ENCODE measurements at places on chromosomes 5 and 9.

GRCh38 chr5:3786891-3787430 lies 191.3 kb downstream of the IRX1 start:
- DNase-seq, result no peak

- no peak for DNase-seq
These were observed 45.0 kb downstream of the BARX1 start for GRCh38 chr9:93910196-93910595.

- DNase-seq, result no peak
These were observed 10.7 kb downstream of the GAPT start for GRCh38 chr5:58501778-58502417.

- no peak for DNase-seq
These were observed 561.6 kb downstream of the TAF11L14 start for GRCh38 chr5:18195910-18196309.

DNA sequence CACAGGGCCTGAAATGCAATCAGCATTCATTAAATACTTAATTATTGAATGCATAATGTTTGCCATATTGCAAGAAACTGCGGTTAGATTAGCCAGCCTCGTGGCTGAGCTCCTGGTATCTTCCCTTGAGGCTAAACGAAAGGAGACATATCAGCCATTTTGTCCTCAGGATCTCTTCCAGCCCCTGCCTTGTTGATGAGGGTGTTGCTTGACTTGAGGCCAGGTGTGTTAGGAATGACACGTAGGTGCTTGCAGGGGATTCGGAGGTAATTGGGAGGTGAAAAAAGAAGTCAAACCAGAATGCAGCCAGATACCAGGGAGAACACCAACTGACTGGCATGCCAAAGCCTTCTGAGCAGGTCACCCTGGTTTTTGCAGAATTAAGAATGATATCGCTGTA lies 12.5 kb downstream of the SH3RF2 start:
- DNase-seq, result no peak

- no peak for DNase-seq
These were observed 234.4 kb upstream of the MPDZ start for GRCh38 chr9:13513716-13514444.

DNA sequence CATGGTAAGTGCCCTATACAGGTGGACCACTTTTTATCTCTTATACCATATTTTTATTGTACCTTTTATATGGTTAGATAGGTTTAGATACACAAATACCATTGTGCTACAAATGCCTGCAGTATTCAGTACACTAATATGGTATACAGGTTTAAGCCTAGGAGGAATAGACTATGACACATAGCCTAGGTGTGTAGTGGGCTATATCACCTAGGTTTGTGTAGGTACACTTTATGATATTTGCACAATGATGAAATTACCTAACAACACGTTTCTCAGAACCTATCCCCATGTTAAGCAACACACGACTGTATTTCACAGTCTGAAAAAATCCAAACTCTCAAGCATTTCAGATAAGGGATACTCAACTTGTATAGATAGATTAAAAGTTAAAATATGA lies 9.6 kb upstream of the PHF24 start:
- DNase-seq, result no peak

GRCh38 chr9:78133751-78134150 lies 102.1 kb upstream of the CEP78 start:
- no peak for DNase-seq

DNA sequence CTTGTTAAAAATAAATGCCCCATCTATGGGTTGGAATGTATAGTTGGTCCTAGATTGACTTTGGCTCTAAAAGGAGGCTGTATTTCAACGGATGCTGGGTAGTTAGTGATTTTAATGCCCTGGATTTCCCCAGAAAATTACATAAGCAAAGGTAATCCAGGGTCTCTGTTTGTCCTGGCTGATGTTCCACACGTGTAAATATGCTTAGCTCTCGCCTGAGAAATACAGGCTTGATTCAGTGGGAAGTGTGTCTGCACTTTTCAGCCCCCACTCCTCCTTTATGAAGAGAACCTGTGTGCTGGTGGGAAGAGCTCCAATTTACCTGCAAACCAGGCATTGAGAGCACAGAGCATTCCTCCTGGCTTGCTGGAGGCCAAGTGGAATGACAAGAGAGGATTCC lies 294.6 kb upstream of the CLINT1 start:
- DNase-seq, result no peak

GRCh38 chr5:1594357-1595106 lies 70.8 kb upstream of the LPCAT1 start:
- DNase-seq, result no peak

DNA sequence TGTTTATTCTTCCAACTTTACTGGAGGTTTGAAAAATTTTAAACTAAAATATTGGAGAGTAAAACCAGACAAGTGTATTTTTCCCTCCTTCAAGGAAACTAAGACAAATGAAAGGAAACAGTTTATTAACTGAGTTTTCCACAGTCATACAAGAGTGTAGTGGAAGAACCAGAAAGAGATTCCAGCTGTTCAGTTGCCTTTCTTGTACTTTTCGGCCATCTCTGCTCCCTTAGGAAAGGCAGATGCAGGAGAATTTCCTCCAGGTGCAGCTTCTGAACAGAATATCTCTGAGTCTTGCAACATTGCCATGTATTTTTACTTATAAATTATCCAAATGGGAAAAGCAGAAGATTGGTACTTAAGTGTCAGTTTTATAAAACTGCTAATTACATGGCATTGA lies 217.1 kb downstream of the MAST4 start:
- DNase-seq, result no peak

- no peak for DNase-seq
These were observed 6.9 kb upstream of the TPM2 start for GRCh38 chr9:35696520-35697215.

DNA sequence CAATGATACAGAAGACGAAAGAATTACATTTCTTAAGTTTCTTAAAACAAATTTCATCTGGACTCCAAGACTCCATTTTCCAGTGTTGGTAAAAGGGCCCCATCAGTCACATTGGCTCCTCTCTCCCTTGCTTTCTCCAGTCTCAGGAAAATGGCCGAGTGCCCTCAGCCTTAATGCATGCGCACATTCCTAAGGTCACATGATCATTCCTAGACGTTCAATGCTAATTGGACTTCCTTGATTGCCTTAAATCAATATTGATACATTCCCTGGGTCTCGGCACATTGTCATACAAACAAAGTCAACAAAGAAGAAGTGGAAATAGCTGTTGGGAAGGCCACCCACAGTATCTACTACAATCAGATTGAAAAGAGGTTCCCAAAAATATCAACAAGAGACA lies 413.6 kb upstream of the GRAMD2B start:
- DNase-seq, result no peak

- no peak for DNase-seq
These were observed 37.7 kb upstream of the STXBP1 start for GRCh38 chr9:127574072-127574993.

DNA sequence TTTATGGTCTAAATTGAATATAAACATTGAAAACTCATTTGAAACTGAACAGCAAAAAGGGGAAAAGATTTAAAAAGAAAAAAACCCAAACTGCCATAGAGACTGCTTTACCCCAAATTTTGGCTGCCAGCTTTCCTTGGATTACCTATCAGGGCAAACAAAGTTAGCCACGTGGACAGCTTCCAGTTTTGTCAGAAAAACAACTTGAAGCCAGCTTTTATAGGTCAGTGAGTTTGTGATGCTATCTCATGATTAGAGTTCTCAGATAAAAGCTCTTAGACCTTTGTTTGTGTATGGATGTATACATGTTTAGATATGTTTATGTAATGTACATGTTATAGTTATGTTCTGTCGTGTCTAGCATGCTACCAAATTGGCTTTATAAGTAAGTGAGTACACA lies 16.1 kb downstream of the FBP2 start:
- no peak for DNase-seq

GRCh38 chr5:10213316-10213715 lies 36.4 kb downstream of the ATPSCKMT start:
- DNase-seq, result no peak

- no peak for DNase-seq
These were observed 123.5 kb upstream of the TARS1 start for GRCh38 chr5:33317271-33317670.

- DNase-seq, result no peak
These were observed 68.6 kb downstream of the SH3PXD2B start for GRCh38 chr5:172385707-172386106.

- DNase-seq, result peak; percentile 49
These were observed 512.7 kb upstream of the PAPPA start for GRCh38 chr9:115640887-115641286.

DNA sequence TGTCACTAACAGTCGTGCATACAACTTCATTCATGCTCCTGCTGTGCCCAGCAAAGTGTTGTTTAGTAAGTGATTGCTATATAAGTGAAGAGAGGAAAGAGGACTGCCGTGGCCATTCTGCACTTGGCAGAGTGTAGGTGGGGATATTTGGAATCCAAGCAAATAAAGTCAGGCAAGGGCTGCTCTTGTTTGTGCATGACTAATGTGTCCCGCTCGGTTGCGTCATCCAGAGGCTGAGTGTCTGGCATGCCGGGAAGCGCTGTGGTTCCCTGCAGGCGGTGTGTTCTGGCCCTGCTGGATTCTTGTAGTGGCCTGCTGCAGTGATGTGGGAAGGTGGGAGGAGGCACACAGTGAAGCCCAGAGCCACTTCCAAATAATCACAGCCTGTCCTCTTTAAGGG lies 136.9 kb upstream of the ANKH start:
- DNase-seq, result peak; percentile 98

- no peak for DNase-seq
These were observed 255.4 kb downstream of the IRX2 start for GRCh38 chr5:2496126-2496525.

GRCh38 chr5:149433524-149434131 lies 54.5 kb upstream of the IL17B start:
- DNase-seq, result no peak

- DNase-seq, result no peak
These were observed 259.6 kb downstream of the CDH12 start for GRCh38 chr5:22593592-22593991.

DNA sequence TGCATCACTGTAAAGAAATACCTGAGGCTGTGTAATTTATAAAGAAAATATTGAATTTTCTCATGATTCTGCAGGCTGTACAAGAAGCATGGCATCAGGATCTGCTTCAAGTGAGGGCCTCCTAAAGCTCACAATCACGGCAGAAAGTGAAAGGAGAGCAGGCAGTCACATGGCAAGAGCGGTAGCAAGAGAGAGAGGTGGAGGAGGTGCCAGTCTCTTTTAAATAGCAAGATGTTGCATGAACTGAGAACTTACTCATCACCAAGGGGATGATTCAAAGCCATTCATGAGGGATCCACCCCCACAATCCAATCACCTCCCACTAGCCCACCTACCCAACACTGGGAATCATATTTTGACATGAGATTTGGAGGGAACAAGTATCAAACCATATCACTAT lies 184.5 kb upstream of the PAPPA start:
- no peak for DNase-seq

DNA sequence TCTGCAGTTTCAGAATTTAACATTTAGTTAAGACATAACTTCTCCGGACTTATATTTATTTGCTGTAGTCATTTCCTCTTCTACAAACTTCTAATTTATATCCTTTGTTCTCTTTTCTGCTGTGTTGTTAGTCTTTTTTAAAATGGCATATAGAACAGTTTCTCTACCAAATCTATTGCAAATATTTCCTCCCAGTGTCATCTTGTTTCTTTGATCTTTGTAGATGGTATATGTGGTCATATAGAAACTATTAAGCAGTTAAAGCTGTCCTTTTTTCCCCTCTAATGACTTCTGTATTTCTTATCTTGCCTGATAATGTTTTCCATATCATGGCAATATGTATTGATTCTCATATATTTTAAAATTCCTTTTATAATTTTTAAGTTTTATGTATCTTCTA lies 264.5 kb downstream of the MCTP1 start:
- DNase-seq, result no peak

DNA sequence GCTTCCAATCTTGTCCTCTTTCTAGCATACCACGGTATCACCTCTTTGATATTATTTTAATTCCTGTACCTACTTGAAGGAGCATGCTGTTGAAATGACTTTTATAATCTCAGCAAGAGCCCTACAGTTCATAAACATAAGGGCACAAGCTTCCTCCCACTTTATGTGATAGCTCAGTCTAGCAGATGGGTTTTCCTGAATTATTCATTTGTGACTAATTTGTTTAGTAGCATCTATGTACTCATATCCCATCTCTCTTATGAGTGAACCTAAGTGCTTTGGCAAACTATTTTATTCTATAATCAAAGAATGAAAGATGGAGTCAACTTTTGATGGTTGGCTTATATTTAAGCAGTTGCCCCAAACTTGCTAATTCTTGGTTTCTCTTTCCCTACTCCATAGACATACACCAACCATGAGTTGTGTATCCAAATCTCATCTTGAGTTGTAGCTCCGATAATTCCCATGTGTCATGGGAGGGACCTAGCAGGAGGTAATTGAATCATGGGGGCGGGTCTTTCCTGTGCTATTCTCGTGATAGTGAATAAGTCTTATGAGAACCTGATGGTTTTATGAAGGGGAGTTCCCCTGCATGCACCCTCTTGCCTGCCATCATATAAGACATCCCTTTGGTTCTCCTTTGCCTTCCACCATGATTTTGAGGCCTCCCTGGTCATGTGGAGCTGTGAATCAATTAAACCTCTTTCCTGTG lies 17.7 kb downstream of the TXNDC8 start:
- no peak for DNase-seq

GRCh38 chr9:107462691-107463090 lies 26.9 kb downstream of the KLF4 start:
- no peak for DNase-seq

DNA sequence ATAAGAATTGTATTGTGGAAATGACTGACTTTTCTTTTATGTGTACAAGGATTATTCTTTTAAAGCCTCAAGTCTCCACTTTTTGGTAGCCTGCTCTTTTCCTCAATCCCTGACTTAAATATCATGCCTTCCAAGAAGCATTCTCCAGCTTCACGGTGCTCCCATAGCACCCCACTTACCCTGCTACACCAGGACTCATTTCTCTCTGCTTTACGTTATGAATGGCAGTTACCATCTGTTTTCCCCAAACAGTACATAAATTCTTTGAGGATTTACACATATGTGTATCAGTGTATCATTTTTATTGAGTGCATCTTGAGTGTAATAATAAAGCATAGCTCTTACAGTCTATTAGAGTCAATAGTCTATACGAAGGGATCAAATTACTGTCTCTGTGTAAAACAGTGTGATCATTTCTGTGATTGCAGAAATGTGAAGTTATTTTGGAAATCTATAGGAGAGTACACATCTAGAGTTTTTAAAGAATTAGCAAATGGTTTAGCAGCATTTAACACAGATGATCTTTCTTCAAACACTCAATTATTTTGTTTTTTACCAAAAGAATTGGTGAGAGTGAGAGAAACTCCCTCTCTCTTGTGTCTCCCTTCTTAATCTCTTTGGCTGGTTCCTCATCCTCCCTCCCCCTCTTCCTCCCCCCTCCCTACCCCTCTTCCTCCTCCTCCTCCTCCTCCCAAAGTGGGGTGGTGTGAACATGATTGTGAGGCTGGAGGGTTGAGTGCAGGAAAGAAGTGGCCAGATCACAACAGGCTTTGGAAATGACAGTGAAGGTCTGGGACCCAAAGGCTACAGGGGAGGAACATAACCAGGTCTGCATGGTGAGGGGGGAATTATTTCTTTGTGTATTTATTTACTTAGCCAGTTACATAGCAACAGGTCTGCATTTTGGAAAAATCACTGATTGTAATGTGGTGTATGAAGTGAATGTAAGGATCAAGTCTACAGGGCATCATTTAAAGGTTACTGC lies 27.6 kb upstream of the ECM2 start:
- DNase-seq, result no peak
